ENCODE measurements at places on chromosomes 4 and X.

DNA sequence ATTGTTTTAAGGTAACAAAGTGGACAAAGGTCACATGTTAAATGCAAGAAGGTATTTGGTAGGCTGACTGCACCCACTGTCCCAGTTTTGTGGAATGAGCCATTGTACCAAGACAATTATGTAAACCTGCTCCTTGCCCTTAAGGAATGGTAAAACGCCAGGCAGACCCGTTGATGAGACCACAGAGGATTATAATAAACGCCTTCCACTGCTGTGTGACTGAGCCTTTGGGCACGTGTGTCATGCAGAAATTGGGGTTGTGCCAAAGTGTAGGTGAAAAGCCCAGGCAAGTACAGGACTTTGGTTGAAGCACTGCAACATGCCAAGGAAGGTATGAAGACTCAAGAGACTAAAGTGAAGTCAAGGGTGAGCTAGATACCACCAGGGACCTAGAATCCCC lies 59.7 kb downstream of the LRRC66 start:
- DNase-seq, result peak; percentile 30

DNA sequence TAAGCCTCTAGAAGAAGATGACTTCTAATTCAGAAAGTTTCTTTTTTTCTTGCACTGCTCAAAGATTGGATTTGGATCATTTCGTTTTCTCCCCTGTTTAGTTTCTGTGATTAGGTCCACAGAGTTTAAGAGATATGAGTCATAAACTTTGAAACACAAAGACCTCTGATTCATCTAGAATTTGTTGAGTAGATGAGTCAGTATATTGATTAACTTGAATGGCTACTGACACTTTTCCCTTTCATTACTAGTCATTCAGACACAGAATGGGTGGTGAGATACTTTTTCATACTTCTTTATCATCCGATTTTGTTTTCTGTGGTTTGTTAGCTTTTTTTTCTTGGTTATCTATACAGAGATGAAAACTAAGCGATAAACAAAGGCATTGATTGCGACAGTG lies 34.1 kb upstream of the AFF2 start:
- peak; percentile 38 for DNase-seq

- peak; percentile 67 for DNase-seq
These were observed 118.6 kb upstream of the VCX3B start for GRCh38 chrX:8346060-8346459.

GRCh38 chrX:154040307-154040756 lies 20.6 kb upstream of the IRAK1 start:
- peak; percentile 65 for DNase-seq

GRCh38 chr4:147981305-147981704 lies 249.4 kb downstream of the ARHGAP10 start:
- DNase-seq, result peak; percentile 10

DNA sequence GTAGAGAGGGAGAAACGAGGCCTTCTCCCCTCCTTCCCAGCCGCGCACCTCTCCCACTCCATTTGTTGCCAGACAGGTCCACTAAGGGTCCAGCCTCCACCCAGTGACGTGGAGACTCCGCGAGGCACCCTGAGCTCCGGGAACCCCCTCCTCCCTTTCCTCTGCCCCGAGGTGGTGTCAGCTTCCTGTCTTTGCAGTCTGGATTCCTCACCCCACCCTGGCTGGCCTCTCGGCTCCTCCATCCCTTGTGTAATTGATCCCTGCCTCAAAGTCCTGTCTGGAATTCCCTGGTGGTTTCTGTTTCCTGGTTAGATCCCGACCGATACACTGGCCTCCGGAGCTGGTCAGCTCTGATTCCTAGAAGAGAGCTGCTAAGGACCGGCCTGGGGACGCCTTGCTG lies 105.9 kb upstream of the SCOC start:
- no peak for DNase-seq

- DNase-seq, result no peak
These were observed 1.8 kb downstream of the MAD2L1 start for GRCh38 chr4:120064887-120065286.

GRCh38 chr4:176123710-176124407 lies 58.2 kb downstream of the WDR17 start:
- DNase-seq, result peak; percentile 14

DNA sequence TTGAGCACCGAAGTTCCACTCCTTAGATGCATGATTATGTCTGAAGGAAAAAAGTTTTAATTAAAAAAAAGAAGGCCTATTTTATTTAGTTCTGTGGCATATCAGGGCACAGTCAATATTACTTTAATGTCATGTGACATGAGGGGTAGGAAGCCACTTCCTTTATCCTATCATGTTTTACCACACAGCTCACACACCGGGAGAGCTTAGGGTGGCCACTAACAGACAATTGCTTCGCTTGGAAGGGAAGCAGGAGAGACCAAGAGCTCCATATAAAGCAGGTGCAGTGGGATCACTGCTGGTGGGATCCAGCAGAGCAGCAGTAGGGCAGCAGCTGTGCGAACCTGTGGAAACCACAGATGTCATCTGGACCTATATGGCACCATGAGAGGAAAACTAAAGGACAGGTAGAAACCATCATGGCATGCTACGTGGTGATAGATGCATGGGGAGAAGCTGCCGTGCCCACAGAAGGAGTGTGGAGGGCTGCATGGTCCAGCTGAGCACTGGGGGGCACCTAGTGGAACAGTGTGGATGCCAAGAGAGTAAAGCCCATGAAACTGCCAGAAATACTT lies 52.0 kb downstream of the DTHD1 start:
- DNase-seq, result no peak

GRCh38 chr4:76283900-76284299 lies 22.6 kb upstream of the STBD1 start:
- no peak for DNase-seq

GRCh38 chr4:1177274-1178141 lies 5.1 kb upstream of the SPON2 start:
- peak; percentile 47 for DNase-seq

- DNase-seq, result peak; percentile 50
These were observed at the start of gene MAOA for GRCh38 chrX:43656005-43656494. Gene MAOA (plus strand): TSS chrX:43656299. CDS start chrX:43656342, 43 bp downstream.

DNA sequence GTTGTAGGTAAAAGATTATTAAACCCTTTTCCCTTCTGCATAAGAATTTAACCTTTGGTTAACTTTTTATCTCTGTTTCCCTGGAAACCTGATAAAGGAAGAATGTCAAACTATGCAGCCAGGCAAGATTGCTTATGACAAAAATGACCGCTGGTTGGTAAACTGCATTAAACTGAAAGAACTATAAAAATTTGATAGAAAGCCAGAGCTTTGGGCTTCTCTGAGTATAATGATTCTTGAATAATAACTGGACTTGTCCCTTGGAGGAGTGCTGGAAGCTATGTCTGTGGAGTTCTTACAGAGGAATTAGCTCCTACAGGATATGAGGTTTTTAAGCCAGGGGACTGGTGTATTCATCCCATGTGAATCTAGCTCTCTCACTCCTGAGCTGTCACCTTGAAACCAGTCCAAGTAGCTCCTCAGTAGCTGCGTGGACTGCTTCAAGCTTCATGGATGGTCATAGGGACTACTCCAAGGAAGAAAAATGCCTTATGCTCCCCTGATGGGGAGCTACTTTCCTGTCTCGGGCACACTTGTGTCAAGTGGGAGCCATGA lies 52.0 kb downstream of the RASL11B start:
- peak; percentile 33 for DNase-seq

DNA sequence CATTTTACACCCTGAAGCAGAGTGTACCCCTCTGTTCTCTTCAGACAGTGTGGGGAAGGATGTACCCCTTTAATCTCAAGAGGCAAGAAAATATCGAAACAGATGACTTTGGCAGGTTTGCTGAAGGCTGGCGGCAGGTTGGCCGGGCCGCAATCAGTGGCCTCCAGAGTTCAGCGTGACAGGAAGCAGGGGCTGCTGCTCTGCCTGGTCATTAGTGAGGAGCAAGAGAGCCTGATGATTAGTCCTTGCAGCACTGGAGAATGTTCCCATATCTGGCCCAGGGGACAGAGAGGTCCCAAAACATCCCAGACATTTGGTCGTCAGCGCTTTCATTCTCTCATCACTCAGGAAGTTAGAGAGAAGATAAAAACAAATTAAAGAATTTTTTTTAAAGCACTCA lies 352.8 kb downstream of the SPRY1 start:
- no peak for DNase-seq

DNA sequence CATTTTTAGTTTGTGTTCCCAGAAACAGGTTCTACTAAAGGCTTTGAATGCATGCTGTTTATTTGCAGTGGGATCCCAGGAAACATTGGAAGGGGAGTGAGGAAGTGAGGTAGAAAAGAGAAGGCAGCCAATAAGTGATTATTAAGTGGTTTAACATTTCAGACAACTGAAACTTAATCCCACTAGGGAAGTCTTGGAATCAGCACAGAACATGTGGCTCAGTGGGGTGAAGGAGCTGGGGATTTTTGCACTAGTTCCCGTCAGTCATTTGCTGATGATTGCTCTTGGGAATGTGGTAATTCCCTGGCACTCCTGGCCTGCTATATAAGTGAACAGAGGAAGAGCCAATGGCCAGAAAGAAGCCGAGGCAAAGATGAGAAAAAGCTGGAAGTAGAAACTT lies 1053.0 kb upstream of the IGFBP7 start:
- DNase-seq, result no peak

GRCh38 chrX:108088511-108088910 lies 2.8 kb downstream of the PSMD10 start:
- no peak for DNase-seq

- DNase-seq, result peak; percentile 81
These were observed 340.9 kb upstream of the CTSO start for GRCh38 chr4:156294577-156294976.

- no peak for DNase-seq
These were observed 9.2 kb upstream of the ATP6AP2 start for GRCh38 chrX:40571600-40571999.

DNA sequence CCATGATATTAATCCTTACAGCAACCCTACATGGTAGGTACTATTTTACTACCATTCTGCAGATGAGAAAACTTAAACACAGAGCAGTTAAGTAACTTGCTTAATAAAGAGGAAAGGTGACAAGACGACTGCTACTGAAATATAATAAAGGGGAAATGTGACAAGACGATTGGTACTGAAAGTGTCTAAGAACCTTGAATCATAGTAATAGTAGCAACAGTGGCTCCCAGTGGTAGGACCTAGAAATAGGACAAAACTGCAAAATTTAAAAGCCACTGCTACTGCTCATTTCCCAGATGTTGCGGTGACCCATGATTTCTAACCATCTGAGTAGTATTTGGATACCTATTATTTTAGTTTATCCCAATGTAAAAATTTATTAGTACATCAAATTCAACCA lies 89.5 kb downstream of the TASL start:
- DNase-seq, result no peak

- no peak for DNase-seq
These were observed 31.8 kb downstream of the ARX start for GRCh38 chrX:24983931-24984330.

- no peak for DNase-seq
These were observed 180.9 kb downstream of the SMIM20 start for GRCh38 chr4:26094911-26095310.

- no peak for DNase-seq
These were observed 710 bp downstream of the CLDN24 start for GRCh38 chr4:183321516-183321915.

GRCh38 chrX:153739754-153740486 lies 15.3 kb downstream of the ABCD1 start:
- peak; percentile 68 for DNase-seq

- DNase-seq, result no peak
These were observed 193.5 kb upstream of the NEIL3 start for GRCh38 chr4:177116161-177116560.

- no peak for DNase-seq
These were observed 62.3 kb downstream of the GPC3 start for GRCh38 chrX:133923113-133923512.

GRCh38 chrX:154046940-154047610 lies 27.4 kb upstream of the IRAK1 start:
- DNase-seq, result no peak

- DNase-seq, result no peak
These were observed 607.4 kb upstream of the PITX2 start for GRCh38 chr4:111230265-111230664.

- DNase-seq, result peak; percentile 68
These were observed 42.4 kb upstream of the ARHGEF6 start for GRCh38 chrX:136823175-136823574.

GRCh38 chrX:55624403-55624802 lies 1.2 kb downstream of the FOXR2 start:
- DNase-seq, result no peak

DNA sequence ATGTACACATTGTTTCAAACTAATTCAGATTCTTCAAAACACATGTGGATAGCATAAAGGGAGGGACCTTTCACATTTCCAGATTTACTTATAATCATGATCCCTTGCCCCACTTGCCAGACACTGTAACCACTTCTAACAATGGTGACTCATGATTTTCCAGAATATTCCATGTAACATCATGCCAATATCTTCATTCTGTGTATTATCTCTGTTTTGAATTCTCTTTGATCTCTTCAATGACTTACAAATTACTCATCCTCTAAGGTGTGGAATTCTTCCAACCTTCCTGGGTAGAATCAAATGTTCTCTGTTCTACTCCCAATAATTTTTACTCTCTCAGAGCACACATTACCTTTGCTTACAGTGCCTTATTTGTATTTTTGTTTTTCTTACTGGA lies 517.1 kb downstream of the PCDH7 start:
- peak; percentile 72 for DNase-seq

GRCh38 chr4:174394915-174395314 lies 111.2 kb downstream of the CEP44 start:
- peak; percentile 88 for DNase-seq

- peak; percentile 81 for DNase-seq
These were observed 83.3 kb downstream of the SLC7A11 start for GRCh38 chr4:138158746-138159297.

DNA sequence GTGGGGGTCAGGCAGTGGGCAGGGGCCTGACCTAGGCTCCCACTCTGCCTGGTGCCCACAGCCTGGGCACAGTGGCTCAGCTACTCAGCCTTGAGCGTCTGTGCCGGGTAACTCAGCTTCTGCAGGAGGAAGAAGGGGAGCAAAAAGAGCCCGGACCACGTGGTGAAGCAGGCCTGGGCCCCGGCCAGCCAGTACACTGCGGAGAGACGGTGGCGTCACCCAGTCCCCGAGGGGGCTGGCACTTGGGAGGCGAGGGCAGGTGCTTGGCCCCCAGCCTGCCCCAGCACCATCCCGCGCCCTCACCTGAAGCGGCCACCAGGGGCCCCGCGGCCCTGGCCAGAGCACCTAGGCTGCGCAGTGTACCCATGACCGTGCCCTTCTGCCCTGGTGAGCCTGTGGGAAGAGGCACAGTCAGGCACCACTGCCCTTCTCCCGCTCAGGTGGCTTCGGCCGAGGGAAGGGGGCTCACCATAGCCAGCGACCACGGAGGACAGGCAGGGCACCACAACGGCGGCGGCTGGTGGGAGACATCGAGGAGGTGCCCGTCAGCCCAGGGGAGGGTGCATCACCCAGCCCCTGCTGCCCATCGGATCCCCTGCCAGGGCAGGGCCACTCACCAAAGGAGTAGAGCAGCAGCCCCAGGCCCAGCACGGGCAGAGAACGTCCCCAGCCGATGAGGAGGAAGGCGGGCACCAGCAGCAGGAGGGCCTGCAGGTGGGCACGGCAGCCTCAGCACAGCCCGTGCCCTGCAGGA lies 32.3 kb downstream of the NOP14 start:
- DNase-seq, result no peak
